Right lung (tissue), 10 donors: ENCODE measurements at places on chromosomes 5 and 9.

DNA sequence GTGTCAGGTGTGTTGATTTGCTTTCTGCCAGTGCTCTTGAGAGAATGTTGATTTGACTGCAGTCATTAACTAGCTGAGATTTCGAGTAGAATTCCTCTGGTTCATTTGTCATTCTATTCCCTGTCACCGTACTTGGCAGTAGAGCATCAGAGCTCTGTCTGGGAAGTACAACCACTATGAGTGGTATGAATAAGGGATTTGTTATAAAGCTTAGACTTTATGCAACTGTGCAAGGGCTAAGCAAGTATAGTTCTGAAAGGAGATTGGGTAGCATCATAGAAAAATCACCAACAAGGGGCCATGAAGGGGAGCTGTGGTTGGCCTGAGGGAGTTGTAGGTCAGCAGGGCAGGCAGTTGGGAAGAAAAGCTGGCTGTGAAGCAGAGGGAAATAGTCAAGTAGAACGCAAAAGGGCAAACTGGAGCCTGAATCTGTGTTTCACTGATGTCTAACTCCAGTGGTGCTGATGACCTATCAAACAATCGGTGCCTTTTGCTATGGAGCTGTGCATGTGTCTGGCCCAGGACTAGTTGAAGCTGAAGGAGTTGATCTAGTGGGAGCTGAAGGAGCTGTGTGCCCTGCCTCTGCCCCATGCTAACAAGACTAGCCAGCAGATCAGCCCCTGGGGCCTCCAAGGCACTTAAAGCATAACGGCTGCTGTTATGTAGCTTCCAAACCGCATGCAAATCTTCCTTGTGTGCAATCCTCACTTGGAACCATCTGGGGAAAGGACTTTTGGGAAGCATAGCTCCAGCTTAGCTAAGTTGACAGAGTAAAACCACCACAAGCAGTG, 110.0 kb downstream of the SLC28A3 start:
- DNase-seq = no peak

- DNase-seq = no peak
Observed at GRCh38 chr5:152511531-152512132, 106.6 kb upstream of the NMUR2 start.

- no peak for DNase-seq
Observed at GRCh38 chr9:115681585-115681984, 472.0 kb upstream of the PAPPA start.

DNA sequence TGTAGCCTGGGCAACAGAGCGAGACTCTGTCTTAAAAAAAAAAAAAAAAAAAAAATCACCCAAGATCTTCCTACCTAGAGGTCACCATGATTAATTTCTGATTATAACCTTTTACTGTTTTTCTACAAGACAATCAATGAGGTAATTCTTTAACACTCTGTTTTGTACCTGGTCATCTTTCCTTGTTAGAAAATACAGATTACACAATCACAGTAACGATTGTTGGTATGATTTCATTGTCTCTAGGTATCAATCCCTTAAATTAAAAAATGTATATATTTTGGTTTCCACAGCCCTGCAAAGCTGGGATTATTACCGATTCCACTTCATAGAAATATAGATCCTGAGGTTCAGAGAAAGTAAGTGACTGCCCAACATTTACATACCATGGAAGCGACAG, 8.3 kb upstream of the ATG10 start:
- no peak for DNase-seq

DNA sequence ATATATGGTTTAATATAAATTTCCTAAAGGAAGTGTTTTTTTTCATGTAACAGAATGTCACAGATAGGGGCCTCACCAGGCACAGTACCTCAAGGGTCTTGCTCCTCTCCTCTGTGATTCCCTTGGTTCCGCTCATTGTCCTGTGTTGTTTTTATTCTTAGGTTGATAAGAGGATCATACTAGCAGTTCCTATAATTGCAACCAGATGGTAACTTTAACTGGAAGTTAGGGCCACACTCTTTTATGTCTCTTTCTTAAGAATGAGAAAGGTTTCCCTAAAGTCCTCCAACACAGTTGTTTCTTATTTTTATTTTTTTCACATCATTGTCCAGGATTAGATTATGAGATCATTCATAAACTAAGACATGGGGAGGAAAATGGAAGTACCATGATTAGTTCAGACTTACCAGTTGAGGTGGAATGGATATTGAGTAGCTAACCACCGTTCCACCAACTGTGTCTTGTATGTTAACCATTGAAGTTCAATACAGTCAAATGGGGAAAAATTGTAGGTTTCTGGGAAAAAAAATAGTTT, 41.1 kb downstream of the FAM174A start:
- DNase-seq = no peak

GRCh38 chr5:55823151-55823796, 27.9 kb upstream of the IL31RA start:
- DNase-seq = no peak

DNA sequence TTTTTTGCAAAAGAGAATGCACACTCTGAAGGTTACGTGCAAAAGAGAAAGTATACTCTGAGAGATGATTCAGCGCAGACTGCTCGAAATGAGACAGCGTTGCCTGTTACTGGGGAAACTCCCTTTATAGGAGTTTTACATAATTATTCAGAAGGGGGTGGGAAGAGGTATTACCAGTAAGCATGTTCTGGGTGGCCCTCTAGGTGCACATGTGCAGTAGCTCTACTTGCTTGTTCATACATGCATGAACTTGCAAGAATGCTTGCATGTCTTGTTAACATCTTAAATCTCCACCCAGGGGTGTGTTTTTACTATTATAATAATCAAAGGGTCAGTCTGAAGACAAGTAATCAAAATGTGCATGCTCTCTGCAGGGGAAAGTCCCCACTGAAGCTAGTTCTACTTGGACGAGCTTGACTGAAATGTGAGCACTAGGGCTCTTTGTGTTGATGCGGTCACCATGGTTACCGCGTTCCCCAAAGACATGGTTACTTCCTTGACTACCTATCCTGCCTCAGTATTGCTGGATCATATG, 75.5 kb downstream of the SGCD start:
- DNase-seq = no peak

DNA sequence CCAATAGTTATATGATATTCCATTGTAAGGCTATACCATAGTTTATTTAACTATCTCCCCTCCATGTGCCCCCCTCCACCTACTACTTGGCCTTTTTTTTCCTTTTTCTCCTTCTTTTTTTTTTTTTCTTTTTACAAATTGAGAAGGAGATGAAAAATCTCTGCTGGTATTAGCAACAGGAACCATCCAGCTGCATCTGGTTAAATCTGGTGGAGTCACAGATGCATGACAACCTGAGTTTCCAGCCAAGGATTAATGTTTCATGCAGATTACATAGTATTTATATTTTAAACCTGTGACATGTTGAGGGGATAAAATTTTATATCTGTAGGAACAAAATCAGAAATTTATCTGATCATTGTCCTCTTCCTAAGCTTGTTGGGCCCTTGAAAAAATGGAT, 128.5 kb upstream of the IQGAP2 start:
- no peak for DNase-seq

GRCh38 chr5:14265570-14265969, 122.4 kb downstream of the TRIO start:
- no peak for DNase-seq

GRCh38 chr5:61587125-61587524, 255.1 kb downstream of the ZSWIM6 start:
- no peak for DNase-seq

DNA sequence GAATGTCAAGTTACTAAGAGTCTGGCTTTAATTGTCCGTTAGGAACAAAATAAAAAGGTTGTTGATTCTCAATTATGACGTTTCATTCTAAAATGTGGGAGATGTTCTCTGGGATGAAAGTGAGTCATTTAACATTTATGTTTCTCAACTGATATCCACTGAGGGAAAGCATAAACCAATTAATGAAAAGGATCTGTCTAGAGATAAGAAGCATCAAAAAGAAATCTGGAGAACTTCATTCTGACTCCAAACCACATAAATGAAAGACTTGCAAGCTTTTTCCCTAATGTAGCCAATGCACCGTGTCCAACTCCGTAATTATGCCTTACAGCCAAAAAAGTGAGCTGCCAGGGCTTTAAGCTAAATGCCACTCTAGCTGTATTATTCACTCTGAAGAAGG, 654.2 kb downstream of the TLE1 start:
- DNase-seq = no peak

- DNase-seq = no peak
Observed at GRCh38 chr9:130379649-130379970, 65.2 kb upstream of the ASS1 start.

- no peak for DNase-seq
Observed at GRCh38 chr9:101893661-101894646, 155.5 kb upstream of the GRIN3A start.

DNA sequence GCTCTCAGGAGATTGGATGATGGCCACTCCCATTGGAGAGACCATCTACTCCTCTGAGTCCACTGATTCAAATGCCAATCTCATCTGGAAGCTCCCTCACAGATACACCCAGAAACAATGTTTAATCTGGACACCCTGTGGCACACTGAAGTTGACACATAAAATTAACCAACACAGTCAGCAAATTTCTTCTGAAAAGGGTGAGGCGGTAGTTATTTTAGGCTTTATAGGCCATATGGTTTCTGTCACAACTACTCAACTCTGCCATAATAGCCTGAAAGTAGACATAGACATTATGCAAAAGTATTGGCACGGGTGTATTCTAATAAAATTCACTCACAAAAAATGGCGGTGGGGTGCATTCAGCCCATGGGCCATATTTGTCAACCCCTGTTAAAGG, 244.5 kb upstream of the VLDLR start:
- peak; percentile 53 for DNase-seq

GRCh38 chr5:113321276-113321675, 113.5 kb downstream of the TSSK1B start:
- DNase-seq = no peak

- no peak for DNase-seq
Observed at GRCh38 chr5:90615355-90615754, 56.8 kb downstream of the ADGRV1 start.

GRCh38 chr5:38423276-38424147, 132.9 kb downstream of the LIFR start:
- no peak for DNase-seq

DNA sequence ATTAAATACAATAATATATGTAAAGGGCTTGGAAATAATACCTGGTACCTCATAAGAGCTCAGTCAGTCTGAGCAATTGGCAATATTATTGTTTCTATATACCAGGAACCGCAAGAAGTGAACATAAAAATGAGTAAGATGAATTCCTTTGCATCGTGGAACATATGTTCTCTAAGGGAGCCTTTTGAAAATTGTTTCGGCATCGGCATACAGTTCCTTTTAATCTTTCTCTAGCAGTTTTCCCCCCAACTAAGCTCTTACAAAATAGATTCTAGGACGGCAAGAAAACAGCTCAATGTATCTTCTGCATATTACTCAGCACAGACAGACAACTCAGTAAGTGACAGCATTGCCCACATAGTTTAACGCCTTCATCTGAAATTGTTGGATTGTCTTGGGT, 426.6 kb upstream of the WWC1 start:
- DNase-seq = no peak

DNA sequence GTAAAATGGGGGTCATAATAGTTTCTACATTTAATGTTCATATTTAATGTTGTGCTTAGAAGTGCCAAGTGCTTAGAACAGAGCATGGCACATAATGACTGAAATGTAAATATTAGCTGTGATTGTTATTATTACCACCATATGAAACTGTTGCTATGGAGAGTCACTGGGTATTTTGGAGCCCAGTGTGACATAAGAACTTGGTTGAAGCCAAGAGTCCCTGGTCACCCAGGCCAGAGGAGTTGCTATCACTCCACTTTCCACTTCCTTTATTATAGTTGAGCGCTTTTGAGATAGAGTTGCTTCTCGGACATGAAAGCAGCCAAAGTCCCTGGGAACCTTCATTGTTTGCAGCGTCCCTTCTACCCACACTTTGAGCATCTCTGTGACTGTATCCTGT, 77.1 kb downstream of the MAP1B start:
- no peak for DNase-seq

GRCh38 chr5:71695071-71695470, 24.0 kb upstream of the CARTPT start:
- no peak for DNase-seq

- no peak for DNase-seq
Observed at GRCh38 chr9:128419061-128419925, 1.4 kb upstream of the CERCAM start.

- no peak for DNase-seq
Observed at GRCh38 chr5:90873033-90873517, 314.5 kb downstream of the ADGRV1 start.

DNA sequence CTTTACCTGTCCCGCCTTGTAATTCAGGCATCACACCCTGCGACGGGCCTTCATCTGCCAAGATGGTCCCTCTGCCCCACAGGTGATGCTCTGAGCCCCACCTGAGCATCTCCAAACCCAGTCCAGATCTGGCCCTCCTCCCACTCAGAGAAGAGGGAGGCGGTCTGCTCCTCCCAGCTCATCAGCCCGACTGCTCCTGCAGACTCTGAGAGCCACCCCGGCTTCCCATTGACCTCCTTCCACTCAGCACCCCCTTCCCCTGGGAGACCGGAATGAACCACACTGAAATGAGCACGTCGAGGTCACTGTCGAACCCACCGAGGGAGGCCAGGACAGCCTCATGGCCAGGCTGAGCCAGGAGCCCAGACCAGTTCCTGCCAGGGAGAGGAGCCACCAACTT, 12.8 kb downstream of the ABO start:
- no peak for DNase-seq

DNA sequence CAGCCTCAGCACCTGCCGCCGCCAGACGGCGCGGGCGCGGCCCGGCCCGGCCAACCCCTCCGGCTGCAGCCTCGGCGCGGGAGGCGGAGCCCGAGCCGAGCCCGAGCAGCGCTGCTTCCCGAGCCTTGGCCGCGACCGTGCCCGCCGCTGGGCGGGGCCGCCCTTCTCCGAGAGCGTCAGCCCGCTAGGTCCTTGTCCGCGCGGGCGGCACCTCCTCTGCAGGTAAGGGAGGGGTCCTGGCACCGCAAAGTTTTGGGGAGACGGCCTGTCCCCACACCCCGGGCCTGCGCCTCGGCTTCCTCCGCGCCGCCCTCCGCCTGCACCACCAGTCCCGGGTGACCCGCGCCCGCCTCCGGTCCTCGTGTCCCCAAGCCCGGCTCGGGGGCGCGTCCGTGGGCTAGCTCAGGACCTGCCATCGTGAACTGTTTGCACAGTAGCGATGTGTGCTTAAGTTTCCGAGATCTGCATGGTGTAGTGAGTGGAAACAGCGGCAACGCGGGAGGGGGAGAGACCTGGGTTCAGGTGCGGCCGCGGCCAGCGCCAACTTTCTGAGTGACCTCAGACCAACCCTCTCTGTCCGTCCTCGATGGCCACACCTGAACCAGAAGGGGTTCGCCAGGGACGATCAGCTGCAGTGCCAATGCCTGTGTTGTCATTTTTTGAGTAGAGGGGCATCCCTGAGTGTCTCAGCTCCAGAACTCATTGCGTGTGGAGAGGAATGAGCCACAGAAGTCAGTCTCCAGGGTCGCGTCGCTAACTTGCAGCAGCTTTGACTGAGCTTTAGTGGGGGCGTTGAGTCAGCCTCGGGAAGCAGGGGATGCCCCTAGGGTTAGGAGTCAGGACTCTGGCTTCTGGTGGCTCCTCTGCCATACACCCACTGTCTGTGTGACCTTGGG, at the start of gene FRMPD1:
Gene FRMPD1, plus strand, starts transcription at position 82 of the 896 bp plus-strand sequence. CDS start 41,688 bp downstream, outside the sequence.
- DNase-seq = peak; percentile 42

- DNase-seq = no peak
Observed at GRCh38 chr5:147971472-147971871, 65.1 kb upstream of the C5orf46 start.

- DNase-seq = no peak
Observed at GRCh38 chr9:131239161-131239975, 36.9 kb downstream of the FAM78A start.

GRCh38 chr9:131395157-131396098, 1.5 kb downstream of the PRRC2B start:
- DNase-seq = no peak

GRCh38 chr9:18060269-18060934, 413.6 kb upstream of the ADAMTSL1 start:
- DNase-seq = no peak
